ENCODE measurements at places on chromosomes 12 and 14. TPM values are rescaled to one million over a fixed set of nuclear protein-coding genes. Genes with fewer than 3 reads are reported as not detected.

The BDKRB2 gene
- 21.6 TPM for total RNA-seq

The GALNT9 gene
- not detected for total RNA-seq

The JPH4 gene
- total RNA-seq: not detected

The LRCOL1 gene
- not detected for total RNA-seq

The NOVA1 gene
- not detected for total RNA-seq

The PLBD2 gene
- 11.6 TPM for total RNA-seq

The RNF212B gene
- not detected for total RNA-seq

The PPP1R36 gene
- not detected for total RNA-seq

The ZFHX2 gene
- total RNA-seq: not detected

- DNase-seq: no peak
Measured at GRCh38 chr12:10122689-10123088, 7.3 kb downstream of the CLEC7A start.

DNA sequence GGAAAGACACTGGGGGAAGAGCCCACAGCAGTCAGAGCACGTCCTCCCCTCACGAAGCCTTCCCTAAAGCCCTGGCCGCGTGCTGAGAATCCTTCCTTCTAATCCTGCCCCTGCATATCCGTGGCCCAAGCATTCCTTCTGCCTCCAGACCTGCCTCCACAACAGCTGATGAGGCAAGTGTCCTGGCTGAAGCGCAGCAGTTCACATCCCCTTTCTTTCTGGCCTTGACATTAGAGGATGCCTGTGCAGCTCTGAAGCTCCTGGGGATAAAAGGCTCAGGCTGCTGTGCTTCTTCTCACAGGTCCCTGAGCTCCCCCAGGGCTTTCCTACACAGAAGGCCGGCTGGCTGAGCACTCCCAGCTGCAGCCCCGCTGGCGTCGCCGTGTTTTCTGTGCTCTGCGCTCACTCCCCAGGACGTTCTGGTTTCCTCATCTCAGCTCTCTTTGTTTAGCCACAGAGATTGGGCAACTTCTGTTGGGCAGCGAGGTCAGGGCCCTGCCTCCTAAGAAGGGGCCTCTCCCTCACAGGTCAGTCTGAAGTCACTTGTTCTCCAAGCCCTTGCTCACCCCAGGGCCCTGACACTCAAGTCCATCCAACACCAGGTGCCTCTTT lies 45.8 kb downstream of the NINJ2 start:
- DNase-seq: no peak

GRCh38 chr12:13534645-13535398 lies 338.3 kb downstream of the EMP1 start:
- peak; percentile 74 for DNase-seq

DNA sequence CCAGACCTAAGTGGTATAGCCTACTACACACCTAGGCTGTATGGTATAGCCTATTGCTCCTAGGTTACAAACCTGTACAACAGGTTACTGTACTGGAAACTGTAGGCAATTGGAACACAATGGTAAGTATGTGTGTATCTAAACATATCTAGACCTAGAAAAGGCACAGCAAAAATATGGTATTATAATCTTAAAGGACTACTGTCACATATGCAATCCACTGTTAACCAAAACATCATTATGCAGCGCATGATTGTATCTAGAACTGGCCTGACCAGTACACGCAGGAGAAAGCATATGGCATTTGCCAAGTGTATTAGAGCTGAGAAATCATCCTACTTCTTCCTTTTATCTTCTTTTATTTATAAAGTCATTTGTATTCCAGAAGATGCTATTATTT lies 75.5 kb downstream of the SLC8A3 start:
- DNase-seq: no peak

DNA sequence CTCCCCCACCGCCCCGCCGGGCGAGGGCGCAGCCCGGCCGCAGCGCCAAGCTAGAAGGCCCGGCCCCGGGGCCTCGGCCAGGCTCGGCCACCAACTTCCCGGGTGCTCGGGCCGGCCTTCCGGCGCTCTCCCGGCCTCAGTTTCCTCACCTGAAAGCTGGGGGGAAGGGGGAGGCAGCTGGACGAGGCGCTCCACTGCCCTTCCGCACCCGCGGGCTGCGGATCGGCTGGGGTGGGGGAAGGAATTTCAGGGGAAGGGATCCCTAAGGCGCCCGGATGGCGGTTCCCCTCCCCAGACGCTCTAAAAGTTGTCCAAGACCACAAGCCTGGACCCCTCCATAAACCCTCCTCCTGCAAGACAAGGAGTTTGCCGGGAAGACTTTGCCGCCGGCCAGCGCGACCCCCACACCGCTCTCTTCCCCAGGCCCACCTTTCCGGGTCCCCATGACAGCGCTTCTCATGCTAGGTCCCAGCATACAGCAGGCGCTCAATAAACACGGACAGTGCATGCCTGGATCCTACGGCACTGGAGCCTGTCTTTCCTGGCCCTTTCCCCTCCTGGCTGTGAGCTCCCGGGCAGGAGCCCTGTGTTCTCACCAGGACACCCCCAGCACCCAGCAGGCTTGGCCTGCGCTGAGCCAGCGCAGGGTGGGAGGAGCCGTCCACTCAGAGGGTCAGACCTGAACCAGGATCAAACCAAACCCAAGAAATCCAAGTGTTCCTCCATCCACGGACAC lies 18.1 kb downstream of the BEGAIN start:
- no peak for DNase-seq

- DNase-seq: no peak
Measured at GRCh38 chr12:78018171-78018910, 187.6 kb downstream of the NAV3 start.

- DNase-seq: no peak
Measured at GRCh38 chr12:9244894-9245293, 36.7 kb upstream of the PZP start.

DNA sequence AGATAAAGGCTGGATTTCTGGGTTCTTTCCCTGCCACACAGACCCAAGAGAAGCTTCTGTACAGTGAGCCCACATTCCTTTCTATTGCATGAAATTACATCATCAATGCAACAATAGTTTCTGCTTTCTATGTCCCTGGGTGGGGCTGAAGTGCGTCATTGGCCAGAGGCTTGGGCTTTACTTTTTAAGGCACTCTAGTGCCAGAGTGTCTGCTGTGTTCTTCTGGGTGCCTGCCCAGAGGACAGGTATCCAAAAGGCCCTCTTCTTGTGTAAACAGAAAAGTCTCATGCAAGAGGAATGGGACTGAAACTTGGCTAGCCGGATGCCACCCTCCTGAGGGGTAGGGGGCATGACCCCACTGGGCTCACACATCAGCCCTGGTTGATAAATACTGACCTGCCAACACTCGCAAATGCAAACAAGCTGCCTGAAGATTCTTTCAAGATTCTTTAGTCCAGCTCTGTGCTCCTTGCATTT lies 5.9 kb downstream of the KRT86 start:
- DNase-seq: peak; percentile 93

- DNase-seq: no peak
Measured at GRCh38 chr12:114213055-114213581, 192.8 kb downstream of the TBX5 start.

GRCh38 chr12:5798242-5799015 lies 146.6 kb downstream of the ANO2 start:
- no peak for DNase-seq

DNA sequence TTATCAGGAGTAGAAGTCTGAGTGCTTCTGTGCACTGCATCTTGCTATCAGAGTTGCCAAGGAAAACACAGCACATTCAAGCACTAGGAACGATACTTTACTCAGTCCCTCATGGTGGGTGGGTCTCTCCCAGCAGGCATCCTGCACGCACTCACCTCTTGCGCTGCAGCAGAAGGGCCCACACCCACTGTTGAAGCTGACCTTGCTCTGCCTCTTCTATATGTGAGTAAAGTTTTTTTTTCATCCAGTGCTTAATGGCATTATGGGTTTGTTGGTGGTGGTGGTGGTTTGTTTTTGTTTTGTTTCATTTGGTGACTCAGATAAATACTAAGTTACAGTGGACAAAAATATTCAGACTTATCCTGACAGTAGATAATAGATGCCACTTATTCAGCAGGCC lies 348.5 kb downstream of the EGLN3 start:
- peak; percentile 79 for DNase-seq

- no peak for DNase-seq
Measured at GRCh38 chr12:127355061-127355841, 911.7 kb upstream of the TMEM132C start.

- DNase-seq: no peak
Measured at GRCh38 chr14:94203473-94204210, 29.5 kb downstream of the PPP4R4 start.

- no peak for DNase-seq
Measured at GRCh38 chr12:62210422-62210821, 49.8 kb upstream of the USP15 start.

GRCh38 chr14:68375376-68375775 lies 417.5 kb downstream of the ZFP36L1 start:
- DNase-seq: no peak

GRCh38 chr14:86299994-86300393 lies 770.0 kb downstream of the FLRT2 start:
- no peak for DNase-seq

- no peak for DNase-seq
Measured at GRCh38 chr14:92958373-92959188, 35.6 kb downstream of the CHGA start.

DNA sequence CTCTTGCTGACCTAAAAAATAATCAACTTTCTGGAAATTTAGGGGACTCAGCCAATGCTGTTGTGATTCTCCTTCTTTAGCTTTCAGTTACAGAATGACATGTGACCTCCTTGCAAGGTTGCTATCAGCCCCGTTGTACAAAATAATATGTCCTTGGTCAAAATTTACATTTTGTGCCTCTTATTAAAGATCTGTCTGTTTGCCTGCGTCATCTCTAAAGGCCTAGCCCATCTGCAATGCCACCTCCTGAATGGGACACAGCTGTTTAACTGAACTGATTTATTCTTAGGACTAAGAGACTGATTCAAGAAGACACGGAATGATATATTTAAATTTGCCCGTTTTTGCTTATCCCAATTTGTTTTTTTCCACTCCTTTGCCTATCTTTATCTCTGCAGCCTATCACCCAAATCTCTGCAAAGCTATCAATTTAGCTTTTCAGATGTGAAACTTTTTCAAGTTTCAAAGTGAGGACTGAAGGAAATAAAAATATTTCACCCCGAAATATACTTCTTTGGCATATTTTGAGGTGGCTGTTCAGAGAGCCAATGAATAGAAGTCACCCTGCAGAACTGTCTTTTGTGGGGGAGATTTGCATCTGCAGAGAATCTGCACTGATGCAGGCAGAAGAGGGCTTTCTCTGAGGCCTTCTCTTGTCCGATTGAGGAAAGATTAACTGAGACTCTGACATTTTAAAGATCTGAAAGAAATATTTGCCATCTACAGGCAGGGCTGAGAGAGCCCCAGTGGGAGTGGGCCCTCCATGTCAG lies 126.0 kb downstream of the VEZT start:
- DNase-seq: no peak

- peak; percentile 23 for DNase-seq
Measured at GRCh38 chr12:19744705-19745218, 305.5 kb downstream of the AEBP2 start.

DNA sequence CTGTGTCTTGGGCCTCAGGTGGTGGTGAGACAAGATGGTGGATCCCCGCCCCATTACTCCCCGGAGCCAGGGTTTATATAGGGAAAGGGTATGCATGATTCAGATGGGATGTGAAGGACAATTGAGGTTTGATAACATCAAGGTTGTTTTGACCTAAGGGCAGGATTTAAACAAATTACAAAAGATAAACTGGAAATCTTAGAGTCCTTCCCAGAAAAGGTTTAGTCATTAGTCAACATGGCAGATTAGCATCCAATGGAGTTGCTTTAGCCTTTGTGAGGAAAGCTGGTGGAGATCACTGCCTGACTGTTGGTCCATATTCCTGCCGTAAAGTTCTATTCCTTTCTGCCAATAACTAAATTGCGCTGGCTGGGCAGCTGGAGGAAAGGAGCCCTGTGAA lies 15.6 kb upstream of the FRMD6 start:
- DNase-seq: no peak

DNA sequence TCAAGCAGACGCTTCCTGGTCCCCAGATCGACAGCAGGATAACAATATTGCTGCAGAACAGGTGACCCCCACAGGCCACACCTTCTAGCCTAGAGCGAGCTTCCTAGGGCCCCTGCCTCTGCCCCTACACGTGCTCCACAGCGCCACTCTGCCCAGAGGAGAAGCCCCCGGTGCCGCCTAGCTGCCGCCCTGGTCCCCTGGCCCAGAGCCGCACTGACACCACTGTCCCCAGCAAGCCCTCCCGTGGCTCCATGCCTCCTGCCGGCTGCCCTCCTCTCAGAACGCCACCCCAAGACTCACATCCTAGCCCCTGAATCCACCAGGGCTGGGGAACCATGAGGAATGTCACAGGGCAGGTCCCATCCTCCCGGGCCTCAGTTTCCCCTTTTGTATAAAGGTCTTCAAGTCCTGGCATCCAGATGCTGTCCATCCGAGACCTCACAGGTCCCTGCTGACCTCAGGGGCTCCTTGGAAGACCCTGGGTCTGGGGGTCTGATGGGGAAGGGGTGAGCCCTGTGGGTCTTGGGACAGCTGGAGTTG lies 31.0 kb downstream of the JAG2 start:
- DNase-seq: no peak

DNA sequence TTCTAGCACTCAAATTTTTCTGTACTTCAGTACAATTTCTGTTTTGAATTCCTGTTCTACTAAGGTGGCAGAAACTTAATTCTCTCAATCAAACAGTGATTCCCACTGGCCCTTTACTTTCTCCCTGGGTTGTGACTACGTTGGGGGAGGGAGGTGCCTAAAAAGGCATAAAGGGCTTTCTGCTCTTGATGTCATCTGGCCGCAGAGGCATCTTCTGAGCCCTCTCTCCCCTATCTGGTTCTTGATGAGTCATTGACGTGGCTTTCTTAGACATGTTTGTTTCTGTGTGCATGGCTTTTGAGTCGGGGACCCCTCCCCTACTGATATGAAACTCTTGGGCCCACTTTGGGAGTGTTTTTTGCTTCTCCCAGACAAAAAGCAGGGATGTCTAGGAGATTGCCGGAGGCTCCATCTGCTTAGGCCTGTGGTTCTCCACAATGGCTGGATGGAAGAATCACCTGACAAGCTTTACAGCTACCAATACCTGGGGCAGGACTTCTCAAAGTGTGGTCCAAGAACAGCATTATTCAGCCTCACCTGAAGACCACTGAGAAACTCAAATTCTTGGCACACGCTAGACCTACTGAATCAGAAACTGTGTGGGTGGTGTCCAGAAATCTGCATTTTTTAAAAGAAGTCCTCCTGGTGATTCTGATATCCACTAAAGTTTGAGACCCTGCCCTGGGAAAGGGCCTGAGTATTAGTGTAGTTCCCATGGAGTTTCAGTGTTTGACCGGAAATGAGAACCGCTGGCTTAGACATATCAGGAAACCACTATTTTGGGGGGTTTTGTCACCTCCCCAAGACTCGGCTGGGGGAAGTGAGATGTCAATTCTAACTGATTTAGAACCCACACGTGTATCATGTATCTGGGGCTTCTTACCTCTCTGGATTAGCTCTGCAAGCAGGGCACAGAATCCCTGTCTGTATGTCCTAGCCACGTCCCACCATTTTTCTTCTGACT lies 395.7 kb upstream of the PDE3A start:
- DNase-seq: no peak
